ENCODE measurements at places on chromosomes 1 and 21.

DNA sequence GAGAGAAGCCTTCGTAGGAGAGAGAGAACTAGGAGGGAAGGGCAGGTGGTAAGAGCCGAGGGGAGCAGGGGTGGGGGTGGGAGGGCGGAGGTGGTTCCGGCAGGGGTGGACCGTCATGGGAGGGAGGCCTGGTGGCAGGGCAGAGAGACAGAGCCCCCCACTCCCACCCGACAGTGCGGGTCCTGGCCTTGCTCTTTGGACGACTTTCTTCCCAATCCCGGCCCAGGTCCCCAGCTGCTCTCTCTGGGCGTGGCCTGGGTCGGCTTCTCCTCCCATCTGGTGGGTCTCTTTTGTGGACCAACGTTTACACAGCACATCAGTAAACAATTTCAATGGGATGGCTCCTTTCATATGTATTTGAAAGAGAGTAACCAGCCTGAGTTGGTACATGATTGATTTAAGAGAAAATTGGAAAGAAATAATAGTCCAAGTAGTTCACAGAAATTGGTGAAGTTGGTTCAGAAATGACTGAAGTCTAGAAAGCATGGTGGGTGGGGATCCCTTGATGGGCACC lies 56.9 kb downstream of the LDLRAD2 start:
- no peak for DNase-seq

DNA sequence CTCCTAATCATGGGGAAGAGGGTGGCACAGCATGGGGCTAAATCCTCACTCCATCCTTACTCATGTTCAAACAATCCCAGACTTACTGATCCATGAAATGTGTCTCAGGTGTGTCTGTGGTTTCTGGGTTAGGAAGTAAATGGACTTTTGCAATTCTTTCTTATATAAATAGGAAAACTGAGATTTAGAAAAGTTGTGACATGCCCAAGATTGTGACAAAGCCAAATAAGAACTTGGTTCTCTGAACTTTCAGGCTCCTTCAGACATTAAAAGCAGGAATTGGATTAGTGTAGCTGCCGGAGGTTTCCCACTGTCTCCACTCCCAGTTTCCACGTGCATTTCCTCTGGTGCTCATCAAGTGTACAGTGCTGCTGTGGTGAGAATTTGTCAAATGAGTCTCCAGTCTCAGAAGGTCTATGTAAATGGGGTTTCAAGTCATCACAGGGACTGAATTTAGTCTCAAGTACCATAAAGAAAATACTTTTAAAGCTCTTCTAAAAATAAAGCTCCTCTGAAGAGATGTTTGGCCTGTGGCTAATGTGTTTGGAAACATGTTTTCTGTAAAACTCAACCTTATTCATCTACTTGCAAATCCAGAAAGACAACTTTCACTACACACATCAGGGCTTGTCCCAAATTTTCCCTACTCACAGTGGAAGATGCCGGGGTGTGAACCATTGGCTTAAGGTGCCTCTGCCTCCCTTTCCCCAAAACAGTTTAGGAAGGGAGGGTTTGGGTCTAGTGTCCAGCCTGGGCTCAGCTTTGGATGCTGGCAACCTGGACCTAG lies 115.2 kb downstream of the NGF start:
- no peak for DNase-seq

- DNase-seq: no peak
Measured at GRCh38 chr1:43963006-43963405, 6.8 kb upstream of the DPH2 start.

DNA sequence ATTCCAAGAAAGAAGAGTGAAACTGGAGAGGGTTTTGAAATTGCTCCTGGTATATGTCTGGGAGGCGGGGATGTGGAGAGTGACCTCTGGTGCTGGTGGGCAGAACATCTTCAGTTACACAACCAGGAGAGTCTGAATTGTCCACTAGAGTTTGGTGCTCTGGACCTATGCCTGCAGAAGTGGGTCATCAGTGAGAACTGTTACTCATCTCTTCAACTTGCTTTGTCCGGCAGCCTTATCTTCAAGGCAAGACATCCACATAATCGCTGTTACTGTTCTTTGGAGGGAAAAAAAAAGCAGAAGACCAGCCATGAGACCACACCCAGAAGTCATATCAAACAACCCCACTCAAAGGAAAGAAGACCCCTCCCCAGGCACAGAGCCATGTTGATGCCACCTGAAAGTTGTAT lies 14.9 kb downstream of the SH2D1B start:
- DNase-seq: no peak

GRCh38 chr1:224687465-224687864 lies 71.3 kb downstream of the CNIH3 start:
- no peak for DNase-seq

DNA sequence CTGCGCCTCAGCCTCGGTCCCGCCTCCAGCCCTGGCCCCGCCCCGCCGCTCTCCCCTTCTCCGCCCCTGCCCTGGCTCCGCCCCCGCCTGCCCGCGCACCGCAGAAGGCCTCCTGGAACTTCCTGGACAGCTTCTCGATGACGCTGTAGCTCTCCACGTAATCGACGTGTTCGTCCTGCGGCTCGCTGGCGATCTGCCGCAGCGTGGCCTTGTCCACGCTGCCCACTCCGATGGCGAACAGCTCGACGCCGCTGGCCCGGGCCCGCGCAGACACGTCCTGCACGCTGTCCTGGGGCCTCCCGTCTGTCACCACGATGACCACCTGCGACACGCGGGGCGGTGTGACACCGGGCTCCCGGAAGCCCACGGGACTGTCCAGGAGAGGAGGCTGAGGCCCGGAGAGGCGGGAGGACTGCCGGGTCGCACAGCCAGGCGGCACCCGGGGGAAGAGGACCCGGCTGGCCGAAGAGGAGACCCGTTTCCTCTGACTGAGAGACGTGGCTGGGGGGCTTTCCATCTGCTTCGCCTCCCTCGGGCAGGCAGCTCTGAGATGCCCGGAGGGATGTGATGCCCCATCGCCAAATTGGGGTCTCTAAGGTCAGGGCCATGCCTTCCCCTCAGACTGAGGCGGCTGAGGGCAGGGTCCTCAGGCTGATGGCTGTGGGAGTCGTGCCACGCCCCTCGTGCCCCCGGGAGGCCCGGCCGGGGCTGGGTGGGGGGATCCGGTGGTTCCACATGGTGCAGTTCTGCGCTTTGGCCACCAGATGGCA lies 4.6 kb downstream of the MATN1 start:
- DNase-seq: peak; percentile 85
